ENCODE measurements at places on chromosomes 1 and 21.

- no peak for DNase-seq
These were observed 56.5 kb upstream of the ST6GALNAC3 start for GRCh38 chr1:76018045-76018444.

- no peak for DNase-seq
These were observed 7.9 kb downstream of the TEX35 start for GRCh38 chr1:178520803-178521202.

DNA sequence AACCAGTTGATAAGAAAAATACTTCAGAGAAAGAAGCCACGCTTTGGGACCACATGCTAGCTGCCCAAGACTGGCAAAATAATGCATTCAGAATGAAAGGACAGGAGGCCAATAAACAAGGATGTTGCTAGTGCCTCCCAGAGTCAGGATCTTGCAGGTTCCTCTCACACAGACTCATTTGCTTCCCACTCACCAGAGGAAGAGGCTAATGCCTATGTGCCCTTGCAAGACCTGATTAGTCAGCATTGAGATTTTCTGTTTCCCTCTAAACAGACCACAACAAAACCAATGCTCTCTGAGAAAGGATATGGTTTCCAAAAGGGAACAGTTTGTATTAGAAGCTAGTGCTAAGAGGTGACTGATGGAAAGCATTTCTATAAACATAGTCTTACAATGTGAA is 85.7 kb downstream of the NRDC start:
- peak; percentile 32 for DNase-seq

GRCh38 chr1:51661081-51661518 is 44.2 kb downstream of the OSBPL9 start:
- DNase-seq, result peak; percentile 90

DNA sequence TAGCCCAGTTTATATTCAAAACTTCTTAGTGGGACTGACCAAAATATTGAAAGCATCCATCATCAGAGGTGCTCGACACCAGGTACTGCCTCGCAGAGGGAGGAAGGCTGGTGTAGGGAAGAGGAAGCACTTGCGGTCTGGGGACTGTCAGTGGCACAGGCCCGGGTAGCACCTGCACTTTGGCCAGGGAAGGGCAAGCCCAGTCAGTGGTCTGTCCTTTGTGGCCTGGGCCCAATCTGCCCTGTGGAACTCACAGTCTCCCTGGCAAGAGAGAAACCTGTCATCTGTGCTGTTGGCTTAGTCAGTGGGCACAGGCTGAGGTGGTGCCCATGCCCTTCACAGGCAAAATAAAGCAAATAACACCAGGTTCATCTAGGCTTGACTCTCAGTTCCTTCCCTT is 77.4 kb downstream of the SYT6 start:
- DNase-seq, result no peak

- no peak for DNase-seq
These were observed 263.7 kb downstream of the OMA1 start for GRCh38 chr1:58282623-58283387.

GRCh38 chr1:36912365-36912865 is 121.9 kb downstream of the GRIK3 start:
- no peak for DNase-seq

GRCh38 chr1:170200621-170201397 is 55.0 kb downstream of the NTMT2 start:
- peak; percentile 78 for DNase-seq

- no peak for DNase-seq
These were observed 29.5 kb downstream of the CAPN2 start for GRCh38 chr1:223741861-223742260.

DNA sequence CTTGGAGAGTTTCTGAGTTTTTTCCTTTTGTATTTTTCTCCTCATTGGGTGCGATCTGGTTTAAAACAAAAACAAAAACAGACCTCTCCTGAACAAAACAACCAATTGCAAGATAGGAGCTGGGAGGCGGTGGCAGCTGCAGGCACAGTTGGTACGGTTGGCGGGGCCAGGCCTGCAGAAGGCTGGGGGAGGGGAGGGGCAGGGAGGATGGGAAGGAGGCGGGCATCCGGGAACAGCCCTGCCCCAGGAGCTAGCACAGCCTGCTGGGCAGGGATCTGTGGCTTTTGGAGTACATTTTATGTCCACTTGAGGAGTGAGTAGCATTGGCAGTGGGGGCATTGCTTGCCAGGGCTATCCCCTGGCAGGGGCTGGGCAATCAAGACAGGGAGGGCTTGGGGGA is 5.2 kb downstream of the CAPN9 start:
- DNase-seq, result no peak

DNA sequence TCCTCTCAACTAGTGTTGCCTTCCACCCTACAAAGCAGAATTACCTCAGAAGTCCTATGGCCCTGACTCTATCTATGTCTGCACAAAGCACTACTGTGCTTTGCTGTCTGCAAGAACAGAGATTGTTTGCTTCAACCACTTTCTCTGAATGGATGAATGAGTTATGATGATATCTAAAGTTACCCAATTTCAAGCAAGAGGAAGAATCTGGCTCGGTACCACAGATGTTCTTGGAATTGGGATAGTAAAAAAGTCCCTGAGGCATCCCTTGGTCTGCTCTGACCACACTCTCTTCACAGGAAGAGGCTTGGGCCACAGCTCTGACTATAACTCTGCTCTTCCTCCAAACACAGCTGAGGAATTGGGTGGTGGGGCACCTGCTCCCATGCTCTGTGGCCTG is 31.2 kb downstream of the MTARC1 start:
- DNase-seq, result peak; percentile 71

DNA sequence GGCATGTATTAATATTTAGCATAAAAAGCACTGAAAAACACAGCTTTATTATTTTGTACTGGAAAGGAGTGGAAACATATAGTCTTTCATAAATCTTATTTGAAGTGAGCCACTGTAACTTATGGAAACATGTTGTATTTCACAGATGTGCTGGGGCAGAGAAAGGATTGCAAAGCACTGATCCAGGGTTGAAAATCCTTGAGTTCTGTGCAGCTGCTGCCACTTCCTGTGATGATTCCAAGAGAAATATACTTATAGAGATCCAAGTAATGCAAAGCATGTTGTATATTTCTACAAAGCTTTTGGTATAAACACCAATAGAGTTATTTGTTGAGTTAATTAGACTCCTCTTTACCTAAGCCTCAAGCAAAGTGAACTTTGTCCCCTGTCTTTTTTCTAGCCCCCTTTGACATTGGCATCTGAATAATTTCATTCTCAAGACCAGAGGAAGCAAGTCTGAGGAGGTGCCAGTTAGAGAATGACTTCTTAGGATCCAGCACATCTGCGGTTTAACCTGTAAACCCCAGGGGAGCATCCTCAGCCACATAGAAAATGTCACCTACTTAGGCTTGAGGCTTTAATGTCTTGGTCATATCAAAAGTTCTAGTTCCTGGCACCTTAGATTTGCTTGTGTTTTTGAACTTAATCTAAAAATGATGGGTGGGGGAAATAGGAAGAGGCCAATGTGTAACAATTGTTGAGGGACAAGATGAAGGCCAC is 173.3 kb downstream of the FASLG start:
- no peak for DNase-seq

- DNase-seq, result no peak
These were observed 163.4 kb upstream of the CD34 start for GRCh38 chr1:208074353-208074752.

- DNase-seq, result no peak
These were observed 841 bp downstream of the POFUT2 start for GRCh38 chr21:45286671-45287437.

DNA sequence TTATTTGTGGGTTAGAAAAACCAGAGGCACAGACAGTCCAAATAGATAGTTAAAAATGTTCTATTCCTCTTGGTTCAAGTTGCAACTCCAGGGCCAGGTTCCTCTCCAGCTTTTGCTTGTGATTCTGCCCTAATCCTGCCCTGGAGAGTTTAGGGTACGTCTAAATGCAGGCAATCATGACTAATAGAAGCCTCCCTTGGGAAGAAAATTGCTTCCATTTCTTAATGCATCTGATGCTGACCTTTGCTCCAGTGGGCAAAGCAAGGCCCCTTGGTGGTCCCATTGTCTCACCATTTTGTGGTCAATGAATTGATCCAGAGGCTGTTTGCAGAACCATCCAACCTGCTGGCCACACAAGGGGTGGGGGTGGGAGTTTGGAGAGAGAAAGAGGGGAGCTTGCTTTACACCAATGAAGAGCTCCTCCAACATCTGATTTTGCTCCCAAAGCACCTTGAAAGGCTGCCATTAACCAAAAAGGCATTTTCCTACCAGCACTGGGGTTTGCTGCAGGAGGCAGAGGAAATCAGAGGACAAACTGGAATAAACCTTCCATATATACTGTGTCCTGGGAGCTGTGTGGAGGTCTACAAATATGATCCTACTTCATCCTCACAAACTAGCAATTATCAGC is 31.3 kb downstream of the C8B start:
- peak; percentile 76 for DNase-seq

- no peak for DNase-seq
These were observed 29.7 kb upstream of the FMOD start for GRCh38 chr1:203380420-203381150.

GRCh38 chr1:19036813-19037605 is 80.5 kb upstream of the IFFO2 start:
- DNase-seq, result no peak

DNA sequence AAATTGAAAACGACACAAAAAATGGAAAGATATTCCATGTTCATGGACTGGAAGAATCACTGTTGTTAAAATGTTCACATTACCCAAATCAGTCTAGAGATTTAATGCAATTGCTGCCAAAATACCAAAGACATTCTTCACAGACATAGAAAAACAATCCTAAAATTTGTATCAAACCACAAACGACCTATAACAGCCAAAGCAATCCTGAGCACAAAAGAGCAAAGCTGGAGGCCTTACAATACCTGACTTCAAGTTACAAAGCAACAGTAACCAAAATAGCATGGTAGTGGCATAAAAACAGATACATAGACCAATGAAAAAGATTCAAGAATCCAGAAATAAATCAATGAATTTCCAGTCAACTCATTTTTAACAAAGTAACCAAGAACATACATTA is 1077.3 kb downstream of the KCNT2 start:
- DNase-seq, result no peak

GRCh38 chr1:30466026-30466425 is 257.4 kb downstream of the MATN1 start:
- DNase-seq, result no peak

- DNase-seq, result no peak
These were observed 1887.4 kb downstream of the NCAM2 start for GRCh38 chr21:22885614-22886013.

DNA sequence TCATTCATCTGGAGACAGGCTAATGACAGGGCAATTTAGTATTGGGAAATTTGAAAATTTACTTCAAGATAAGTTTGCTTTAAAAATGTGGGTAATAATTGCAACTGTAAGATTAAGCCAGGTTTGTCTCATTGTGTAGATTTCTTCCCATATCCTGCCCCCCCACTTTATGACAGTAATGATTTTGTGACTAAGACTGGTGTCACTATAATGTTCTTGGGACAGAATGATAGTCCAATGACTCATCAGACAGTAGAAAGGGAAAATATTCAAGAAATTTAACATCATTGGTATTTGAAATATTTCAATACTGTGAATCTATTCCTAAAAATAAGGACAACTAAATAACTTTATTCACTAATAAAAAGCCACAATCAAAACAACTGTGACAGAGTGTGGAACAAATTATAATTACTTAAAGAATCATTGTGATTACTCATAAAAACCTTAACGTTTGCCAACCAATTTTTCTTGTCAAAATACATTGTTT is 36.7 kb downstream of the FH start:
- DNase-seq, result peak; percentile 59

GRCh38 chr1:178682429-178682828 is 42.6 kb upstream of the RALGPS2 start:
- DNase-seq, result no peak

GRCh38 chr1:34587761-34588160 is 167.1 kb upstream of the GJB5 start:
- DNase-seq, result no peak

GRCh38 chr21:22346576-22346975 is 1348.4 kb downstream of the NCAM2 start:
- DNase-seq, result no peak

- no peak for DNase-seq
These were observed 174.3 kb downstream of the PRDM16 start for GRCh38 chr1:3243304-3243703.

- no peak for DNase-seq
These were observed 54.9 kb downstream of the KCNK1 start for GRCh38 chr1:233668725-233669294.

Data from fibroblast of gingiva (primary cell).